T-cell (primary cell): ENCODE measurements at places on chromosomes 3 and 15. TPM values are rescaled to one million over a fixed set of nuclear protein-coding genes. Genes with fewer than 3 reads are reported as not detected.

The IL17RB gene
- total RNA-seq, result 1.3 TPM

The KCNMB3 gene
- 1.2 TPM for total RNA-seq

The MAGI1 gene
- 0.26 TPM for total RNA-seq

The MAPKBP1 gene
- 38.1 TPM for total RNA-seq

The GRIP2 gene
- not detected for total RNA-seq

The LIPH gene
- 0.63 TPM for total RNA-seq

DNA sequence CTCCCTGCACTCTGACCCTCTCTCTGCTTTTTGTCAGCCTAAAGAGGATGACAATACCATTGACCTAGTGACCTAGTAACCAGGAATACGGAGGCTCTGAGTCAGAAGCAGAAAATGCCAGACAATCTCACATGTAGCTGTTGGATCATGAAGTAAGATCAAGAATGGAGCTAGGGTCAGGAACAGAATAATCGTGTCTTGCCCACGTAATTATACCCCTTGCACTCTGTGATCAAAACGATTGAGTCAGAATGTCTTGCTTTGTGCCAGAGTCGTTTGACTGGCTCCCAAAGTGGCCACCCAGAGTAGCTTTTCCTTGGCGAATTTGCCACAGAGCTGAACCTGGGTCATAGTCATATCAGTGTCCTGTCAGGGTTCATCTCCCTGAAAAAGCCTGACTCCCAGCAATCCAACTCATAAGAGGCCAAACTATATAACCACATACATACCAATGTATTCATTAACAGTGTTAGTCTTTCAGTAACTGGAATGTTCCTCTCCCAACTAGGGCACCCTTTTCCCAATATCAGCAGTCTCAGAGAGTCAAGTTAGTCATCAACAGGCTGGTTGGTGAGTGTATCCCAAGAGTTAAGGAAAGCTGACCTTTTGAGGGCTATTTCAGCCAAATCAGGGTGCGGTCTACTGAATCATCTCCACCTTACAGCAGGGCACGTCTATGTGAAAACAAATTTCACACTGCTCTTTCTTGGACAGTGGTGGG is 5.0 kb upstream of the CDV3 start:
- no peak for DNase-seq

DNA sequence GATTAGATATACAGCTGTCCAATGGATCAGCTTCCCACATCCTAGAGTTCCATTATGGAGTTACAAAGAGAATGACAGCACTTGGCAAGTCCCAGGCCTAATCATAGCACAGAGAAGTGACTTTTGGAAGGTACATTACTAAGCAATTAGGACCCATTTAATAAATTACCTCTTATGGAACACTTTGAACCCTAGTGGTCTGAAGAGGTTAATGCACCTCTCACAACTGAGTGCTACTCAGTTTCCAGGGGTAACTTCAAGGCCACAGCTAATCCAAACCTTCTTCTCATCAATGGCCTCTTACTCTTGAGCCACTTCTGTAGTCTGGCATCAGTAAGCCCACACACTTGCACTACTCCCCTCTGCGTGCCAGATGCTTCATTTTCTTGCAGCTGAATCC is 34.9 kb upstream of the MEIS2 start:
- no peak for DNase-seq

DNA sequence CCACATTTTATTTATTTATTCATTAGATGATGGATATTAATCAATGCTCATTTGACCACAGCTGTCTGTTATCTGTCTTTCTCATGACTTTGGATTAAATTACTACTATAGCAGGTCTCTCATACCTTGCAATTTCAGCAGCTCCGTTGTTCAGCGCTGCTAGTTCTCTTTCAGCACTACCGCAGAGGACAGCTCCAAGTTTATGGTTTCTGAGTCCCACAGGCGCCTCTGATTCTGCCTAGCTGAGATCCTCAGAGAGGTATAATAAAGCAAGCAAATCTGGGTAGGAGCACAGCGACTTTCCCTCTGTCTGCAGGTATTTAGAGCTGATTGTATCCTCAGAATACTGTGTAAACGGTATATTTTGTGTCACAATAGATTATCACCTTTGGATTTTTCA is 204.9 kb downstream of the CNTN4 start:
- DNase-seq, result no peak

- no peak for DNase-seq
Observed at GRCh38 chr15:85607842-85608241, 186.9 kb downstream of the KLHL25 start.

GRCh38 chr3:30919564-30919963 is 25.1 kb upstream of the GADL1 start:
- DNase-seq, result no peak

- DNase-seq, result no peak
Observed at GRCh38 chr3:58651276-58651675, 15.3 kb downstream of the FAM3D start.

DNA sequence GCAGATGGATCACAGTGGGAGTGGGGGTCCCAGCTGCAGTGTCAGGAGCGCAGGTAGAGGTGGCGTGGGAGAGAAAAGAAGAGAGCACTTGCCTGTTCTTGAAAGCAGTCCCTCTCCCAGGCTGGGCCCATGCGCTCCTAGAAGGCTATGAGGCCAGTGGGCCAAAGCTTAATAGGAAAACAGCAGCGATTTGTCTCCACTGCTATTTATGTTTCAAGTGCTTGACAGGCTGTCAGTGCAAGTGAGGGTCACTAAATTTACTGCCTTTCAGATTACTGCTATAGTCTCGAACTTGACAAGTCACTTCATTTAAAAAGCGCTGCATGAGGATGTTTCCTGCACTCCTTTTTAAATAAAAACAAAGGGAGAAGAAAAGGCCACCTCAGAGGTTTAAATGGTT is 239.5 kb downstream of the GAP43 start:
- DNase-seq, result no peak

GRCh38 chr15:92012368-92012629 is 158.8 kb downstream of the SLCO3A1 start:
- no peak for DNase-seq

DNA sequence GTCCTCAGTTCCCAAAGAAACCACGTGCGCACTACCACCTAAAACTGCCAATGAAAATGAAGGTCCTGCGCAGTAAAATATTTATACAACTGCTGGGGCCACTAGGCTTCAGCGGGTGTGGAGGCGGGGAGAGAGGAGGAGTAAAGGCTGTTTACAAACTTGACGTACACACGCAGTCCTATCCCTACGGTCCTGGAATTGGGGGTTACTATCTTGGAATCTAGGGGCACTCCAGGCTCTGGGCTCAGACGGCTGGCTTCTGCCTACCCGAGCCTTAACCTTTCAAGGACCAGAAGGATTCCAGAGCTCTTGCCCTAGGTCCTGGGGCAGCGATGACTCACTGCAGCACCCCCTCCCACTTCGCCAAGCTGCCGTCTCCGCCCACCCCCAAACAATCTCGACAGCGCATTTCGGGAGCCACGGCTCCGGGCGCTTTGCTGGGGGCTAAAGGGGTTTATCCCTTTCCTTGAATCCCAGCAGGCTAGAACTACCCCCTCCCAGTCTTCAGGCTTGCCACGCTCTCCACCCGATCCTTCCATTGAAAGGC is 3.0 kb downstream of the ADAMTS9 start:
- no peak for DNase-seq

- DNase-seq, result no peak
Observed at GRCh38 chr3:138084196-138084595, 31.2 kb downstream of the DZIP1L start.

DNA sequence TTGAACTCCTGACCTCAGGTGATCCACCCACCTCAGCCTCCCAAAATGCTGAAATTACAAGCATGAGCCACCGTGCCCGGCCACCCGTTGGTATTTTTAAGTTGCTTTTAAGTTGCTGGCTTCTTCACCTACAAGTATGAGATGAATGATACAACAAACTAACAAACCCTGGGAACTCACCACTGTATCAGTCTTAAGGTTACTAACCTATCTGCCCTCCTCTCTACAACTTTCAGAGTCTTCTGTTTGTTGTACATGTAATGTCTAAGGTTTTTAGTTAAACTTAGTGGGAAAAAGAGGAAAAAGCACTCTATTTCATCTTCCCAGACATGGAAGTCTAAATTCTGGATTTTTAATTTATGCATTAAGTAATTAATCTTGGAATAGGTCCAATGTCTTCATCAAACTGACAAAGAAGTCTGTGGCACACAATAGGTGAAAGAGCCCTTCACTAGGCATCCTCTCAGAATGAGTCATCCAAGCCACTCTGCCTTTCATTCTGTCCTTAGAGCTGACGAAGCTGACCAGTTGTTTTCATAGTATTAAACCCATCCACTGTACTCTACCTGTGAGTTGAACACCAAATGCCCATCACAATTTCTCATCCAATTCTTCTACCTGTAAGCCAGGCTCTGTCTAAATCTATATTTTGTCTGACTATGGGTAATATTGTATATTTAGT is 936.1 kb downstream of the TUSC7 start:
- DNase-seq, result no peak

DNA sequence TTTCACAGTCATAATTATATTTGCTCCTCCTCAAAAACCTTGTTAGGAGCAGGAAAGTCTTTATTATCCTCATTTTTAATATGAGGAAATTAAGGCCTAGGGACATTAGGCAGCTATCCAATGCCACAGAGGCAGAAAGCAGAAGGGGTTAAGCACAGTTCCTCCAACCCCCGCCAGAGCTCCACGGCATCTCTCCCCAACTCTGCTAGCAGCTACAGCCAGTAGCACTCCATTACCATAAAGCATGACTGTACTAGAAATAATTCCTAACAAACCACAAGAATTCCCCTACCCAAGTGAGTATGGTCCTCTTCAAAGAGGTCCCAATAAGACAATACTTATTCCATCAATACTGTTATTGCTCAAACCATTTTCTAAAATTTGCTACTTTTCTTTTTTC is 9.8 kb downstream of the HEG1 start:
- no peak for DNase-seq

- no peak for DNase-seq
Observed at GRCh38 chr3:157077565-157077991, 82.4 kb downstream of the CCNL1 start.

GRCh38 chr3:112456147-112456546 is 43.1 kb downstream of the BTLA start:
- no peak for DNase-seq

GRCh38 chr15:85615930-85616329 is 178.8 kb downstream of the KLHL25 start:
- DNase-seq, result no peak

DNA sequence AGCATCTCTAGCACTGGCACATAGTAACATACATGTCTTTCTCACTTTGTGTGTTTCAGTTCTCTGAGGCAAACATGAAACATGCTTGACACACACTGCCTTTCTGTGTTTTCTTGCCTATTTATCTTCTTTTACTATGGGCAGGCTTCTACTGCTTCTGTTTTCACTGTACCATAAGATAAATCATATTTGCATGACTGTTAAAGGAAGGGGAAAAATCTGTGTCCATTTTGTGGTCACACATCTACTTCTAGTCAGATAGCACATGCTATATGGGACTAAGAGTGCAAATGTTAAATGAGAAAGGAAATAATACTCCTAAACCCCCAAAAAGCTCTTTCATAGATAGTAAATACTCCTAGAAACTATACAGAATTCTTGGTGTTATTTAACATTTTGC is 386.4 kb downstream of the ZBTB20 start:
- DNase-seq, result no peak
